GM18507 (cell line): ENCODE measurements at places on chromosomes 11 and 22.

DNA sequence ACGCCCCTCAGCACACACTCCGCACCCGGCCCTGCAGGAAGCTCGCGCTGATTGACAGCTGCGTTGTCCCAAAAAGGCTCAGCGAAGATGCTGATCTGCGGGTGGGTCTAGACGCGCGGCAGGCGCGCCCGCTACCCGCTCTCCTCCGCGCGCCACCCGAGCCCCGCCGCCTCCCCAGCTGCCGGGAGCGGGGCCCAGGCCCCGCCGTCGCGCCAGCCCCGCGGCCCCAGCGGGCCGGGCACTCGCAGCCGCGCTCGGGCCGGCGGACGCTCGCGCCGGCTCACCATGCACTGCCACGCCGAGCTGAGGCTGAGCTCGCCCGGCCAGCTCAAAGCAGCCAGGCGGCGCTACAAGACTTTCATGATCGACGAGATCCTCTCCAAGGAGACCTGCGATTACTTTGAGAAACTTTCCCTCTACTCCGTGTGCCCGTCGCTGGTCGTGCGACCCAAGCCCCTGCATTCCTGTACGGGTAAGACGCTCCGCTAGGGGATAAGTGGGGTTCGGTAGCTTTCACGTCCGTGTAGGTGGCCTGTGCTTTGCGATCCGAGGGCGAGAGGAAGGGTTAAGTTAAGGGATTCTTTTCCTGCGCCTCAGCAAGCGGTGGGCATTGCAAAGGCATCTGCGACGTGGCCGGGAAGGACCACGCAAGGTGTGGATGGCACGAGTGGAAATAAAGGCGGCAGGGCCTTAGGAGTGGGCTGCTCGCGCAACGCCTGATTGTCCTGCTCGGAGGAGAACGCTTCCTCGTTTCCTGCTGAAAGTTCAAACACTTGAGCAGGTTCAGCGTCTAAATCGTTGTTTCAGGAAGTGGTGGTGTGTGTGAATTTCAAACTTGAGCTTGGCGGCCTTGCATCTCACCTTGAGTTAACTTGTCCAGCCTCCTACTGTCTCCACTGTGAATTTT lies at the start of gene BARX2:
Gene BARX2, plus strand, starts transcription at position 98 of the 907 bp plus-strand sequence. Its CDS starts 188 bp downstream, at position 286.
- no peak for DNase-seq

- DNase-seq = no peak
These were observed 29.1 kb downstream of the TRIM29 start for GRCh38 chr11:120108785-120109168.

GRCh38 chr11:32365192-32365591 lies 70.1 kb downstream of the WT1 start:
- no peak for DNase-seq

DNA sequence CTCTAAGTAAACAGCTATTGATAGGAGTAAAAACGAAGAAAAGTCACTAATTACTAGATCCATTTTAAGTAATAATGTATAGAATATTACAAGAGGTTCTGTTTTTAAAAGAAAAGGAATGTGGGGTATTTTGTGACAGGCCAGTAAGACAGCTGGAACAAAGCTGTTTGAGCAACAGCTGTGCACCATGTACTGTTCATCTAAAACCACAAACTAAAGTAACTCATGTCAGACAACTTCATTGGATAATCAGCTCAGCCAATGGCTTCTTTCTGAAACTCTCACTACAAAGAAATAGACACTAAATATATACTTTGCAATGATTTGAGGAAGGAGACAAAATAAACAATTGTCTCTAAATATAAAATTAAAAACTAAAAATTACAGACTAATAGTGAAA lies 16.1 kb downstream of the RRAS2 start:
- no peak for DNase-seq

DNA sequence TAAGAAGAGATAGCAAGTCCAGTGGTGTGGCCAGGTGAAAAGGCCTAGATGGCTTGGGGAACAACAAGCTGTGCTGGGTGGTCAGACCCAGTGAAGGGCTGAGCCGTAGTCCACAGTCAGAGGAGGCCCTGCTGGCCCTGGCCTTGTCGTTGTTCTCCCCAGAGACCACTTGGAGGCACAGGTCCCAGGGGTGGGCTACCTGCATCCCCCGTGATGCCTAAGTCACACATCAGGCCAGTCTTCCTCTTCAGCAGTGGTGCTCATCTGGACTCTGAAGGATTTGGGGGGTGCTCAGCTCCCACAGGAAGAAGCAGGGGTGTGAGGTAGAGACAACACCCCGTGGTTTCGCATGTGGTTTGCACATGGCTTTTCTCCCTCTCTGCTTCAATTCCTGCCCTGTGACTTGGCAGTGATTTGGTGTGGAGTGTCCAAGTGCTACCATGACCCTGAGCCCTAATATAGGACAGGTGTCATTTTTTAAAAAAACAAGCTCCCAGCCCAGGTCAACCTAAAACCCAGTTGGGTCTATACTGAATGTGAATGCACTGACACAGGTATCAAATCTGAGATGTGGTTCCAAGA lies 51.0 kb downstream of the ALX4 start:
- DNase-seq = no peak

- DNase-seq = no peak
These were observed 88.6 kb upstream of the KCNQ1OT1 start for GRCh38 chr11:2788168-2789071.

- no peak for DNase-seq
These were observed 24.4 kb downstream of the SERGEF start for GRCh38 chr11:17988465-17988864.

DNA sequence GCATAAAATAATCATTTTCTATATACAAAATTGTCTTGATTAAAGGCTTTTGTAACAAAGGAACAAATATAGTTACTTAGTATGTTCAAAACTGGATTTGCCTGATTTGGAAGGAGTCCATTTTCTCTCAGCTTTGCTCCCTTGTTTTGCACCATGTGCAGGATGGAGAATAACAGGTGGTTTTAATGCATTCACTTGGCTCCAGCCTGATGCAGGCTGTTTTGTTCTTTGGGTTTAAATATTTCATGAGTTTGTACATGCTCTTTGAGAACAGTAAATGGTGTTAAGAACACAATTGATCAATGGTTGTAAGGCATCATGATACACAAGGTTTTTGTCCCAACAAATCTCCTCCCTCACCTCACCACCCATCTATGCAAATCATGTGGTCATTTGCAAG lies 886.9 kb upstream of the CCDC90B start:
- no peak for DNase-seq

- DNase-seq = no peak
These were observed 22.8 kb downstream of the MYO7A start for GRCh38 chr11:77150836-77151235.
